ENCODE measurements at places on chromosomes 12 and 14.

DNA sequence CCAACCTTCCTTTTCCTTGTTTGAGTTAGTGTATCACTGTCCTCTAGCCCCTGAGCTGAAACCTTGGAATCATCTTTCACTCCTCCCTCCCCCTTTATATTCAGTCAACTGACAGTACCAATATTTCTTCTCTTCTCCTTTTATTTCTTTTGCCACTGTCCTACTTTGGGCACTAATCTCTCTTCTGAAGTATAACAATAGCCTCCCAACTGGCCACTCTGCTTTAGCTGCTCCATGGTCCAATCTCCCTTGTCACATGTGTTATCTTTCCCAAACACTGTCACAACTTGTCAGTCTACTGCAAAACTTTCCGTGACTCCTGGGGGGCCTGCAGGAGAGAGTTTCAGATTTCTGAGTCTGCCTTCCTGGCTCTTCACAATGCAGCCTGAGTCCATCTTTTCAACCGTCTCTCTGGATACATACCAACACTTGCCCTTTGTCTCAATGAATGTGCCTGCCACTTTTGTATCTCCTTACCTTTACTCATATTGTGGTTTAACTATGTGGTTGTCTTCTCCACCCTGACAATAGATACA, 471.2 kb downstream of the DIO2 start:
- no peak for DNase-seq

- no peak for DNase-seq
These were observed 6.3 kb downstream of the NTN4 start for GRCh38 chr12:95784286-95784685.

- peak; percentile 6 for DNase-seq
These were observed 743 bp downstream of the NDUFA12 start for GRCh38 chr12:95002754-95003153.

GRCh38 chr14:56487761-56488160, 91.8 kb upstream of the TMEM260 start:
- peak; percentile 3 for DNase-seq

GRCh38 chr12:55929306-55929791, 1.6 kb upstream of the DGKA start:
- no peak for DNase-seq

DNA sequence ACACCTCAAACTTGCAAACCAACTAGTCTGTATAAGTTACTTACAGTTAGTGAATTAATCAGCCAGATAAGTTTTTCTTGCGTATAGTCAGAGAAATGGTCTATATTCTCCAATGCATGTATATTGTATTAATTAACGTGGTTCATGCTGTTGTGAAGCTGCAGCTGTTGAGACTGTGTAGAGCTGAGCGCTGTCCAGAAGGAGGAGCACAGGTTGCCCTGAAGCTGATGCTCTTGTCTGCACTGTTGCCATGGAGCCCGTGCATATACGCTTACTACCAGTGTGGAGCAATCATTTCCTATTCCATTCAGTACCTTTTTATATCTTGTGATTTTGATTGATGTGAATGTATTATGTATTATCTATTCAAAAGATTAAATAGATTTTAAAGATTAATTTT, 74.3 kb upstream of the ARID2 start:
- DNase-seq: no peak

GRCh38 chr12:55727643-55728185, 1.1 kb downstream of the CD63 start:
- DNase-seq: peak; percentile 76

DNA sequence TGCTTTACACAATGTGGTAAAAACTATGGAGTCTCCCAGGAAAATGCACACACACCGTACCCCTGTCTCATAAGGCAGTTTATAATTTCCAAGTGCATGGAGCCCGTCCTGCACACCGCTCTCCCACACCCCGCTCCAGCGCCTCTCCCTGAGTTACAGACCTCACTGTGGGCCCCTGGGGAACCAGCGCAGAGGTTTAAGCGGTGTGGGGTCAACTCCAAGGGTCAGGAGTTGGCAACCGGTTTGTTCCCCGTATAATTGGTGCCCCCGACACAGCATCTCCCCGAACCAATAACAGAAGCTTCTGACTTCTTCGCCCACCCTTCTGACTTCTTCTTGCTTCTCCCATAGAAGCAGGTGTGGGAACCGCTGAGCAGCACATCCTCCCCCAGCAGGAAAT, 58.4 kb upstream of the DDX11 start:
- DNase-seq: no peak

DNA sequence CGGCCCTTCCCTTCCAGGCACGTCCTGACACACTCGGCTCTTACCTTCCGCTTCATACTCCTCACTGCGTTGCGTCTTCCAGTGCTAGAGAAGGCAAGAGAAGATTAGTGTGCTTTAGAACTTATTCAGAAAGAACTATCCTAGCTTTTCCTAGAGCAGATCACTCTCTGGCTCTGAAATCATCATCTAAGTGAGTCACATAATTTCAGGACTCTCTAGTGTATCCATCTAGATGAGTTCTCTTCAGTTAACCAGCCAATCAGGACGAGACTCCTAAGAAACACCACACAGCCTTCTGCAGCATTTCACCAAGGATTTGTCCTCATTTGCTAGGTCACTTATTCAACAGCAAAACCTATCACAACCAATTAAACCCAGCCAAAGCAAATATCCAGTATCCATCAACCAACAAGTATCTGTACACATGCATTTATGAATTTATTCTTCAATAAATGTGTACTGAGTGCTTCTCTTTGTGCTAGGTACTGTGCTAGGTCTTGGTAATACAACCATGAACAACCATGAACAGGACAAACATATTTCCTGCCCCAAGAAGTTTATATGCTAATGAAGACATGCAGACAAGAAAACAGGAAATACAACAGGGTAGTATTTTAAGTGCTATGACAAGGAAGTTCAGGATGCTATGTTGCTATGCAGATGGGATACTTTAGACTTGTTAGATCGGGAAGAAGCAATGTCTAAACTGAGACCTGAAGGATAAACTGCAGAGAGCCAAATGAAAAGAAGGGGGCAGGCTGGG, 52.1 kb downstream of the NIN start:
- DNase-seq: no peak

DNA sequence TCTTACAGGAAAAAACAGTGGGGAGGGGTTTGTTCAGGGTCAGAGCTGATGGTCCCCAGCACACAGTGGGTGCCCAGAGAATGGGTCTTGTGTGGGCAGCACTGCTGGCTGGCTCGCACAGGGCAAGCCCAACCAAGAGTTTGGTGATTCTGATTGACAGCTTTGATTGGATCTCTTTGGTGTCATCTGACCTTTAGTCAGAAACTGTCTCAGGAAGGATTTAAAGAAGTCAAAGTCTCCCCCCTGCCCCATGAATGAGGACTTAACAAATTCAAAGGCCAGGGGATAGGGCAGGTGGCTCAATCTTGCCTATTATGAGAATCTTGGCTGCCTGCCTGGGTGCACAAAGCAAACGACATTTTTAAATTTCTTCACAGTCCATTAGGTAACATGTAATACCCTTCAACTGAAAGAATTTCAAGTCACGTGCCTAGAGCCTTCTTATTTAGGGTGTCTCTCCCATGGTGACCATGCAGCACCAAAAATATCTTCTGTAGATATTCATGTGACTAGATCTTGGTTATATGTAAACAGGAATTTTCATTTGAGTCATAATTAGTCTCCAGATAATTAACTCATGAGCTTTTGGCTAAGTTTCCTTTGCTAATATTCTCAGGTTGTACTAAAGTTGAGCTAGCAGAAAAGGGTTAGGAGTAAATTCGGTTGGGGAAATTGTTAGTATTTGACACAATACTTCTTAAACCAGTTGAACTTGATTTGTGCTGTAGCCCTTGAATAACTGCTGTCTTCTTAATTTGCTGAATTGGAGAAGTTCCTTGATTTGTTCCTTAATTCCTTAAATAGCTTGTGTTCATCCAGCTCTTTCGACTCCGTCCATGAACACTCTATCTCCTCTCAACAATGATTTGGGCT, 54.5 kb upstream of the HECTD1 start:
- DNase-seq: peak; percentile 66

- DNase-seq: no peak
These were observed 13.2 kb upstream of the OVCH1 start for GRCh38 chr12:29510591-29511185.

GRCh38 chr12:49331380-49332222, 5.4 kb downstream of the C1QL4 start:
- DNase-seq: peak; percentile 67

- peak; percentile 97 for DNase-seq
These were observed at the start of gene ZNF140 for GRCh38 chr12:133080368-133081158. Gene ZNF140 (plus strand): TSS chr12:133080923. CDS start chr12:133081321, 398 bp downstream.

DNA sequence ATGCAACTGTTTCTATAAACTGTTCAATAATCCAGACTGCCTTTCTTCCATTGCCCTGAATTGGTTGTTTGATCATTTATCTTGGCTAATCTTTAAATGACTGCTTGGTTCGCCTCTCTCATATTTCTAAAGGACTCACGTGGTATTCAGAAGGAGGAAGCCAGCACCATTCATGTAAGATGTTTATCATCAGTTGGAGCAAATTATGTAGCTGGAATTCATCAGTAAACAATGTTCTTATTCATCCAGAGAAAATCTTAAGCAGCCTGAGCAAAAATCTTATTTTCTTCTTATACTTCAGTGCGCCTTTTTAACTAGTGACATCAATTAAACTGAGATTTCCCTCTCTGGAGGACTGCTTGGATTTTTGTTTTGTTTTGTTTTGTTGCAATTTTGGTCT, 538.7 kb upstream of the TMEM132C start:
- DNase-seq: no peak

- DNase-seq: peak; percentile 55
These were observed 17.3 kb downstream of the SLC15A5 start for GRCh38 chr12:16260206-16260605.

DNA sequence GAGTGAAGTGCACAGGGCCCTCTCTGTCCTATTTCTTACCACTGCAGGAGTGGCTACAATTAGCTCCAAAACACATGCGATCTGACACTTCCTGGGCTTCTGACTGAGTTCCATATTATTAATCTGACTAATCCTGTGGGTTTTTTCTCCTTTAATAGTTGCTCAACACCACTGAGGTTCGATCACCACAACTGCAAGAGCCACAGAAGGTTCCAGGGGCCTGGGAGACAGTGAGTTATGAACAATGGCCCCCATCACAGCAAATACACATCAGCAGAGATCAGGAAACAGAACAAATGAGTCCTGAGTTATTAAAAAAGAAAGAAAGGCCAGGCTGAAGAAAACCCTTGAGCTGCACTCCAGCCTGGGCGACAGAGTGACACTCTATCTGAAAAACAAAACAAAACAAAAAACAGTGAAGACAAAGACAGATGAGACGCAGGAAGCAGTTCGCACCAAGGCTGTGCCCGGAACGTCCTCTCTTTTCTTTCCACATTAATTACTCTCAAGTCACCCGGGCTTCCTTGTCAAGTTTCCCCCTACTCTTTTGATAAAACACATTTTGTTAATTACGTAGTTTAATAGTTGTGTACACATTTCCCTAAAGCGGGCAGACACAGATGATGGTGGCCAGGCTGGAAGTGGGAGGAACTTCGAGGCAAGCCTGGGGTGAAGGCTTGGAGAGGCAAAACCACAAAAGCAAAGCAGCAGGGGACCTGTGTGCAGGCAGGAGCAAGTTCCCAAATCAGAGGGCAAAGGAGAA, 42.7 kb downstream of the CDC42BPB start:
- peak; percentile 65 for DNase-seq

All from inflammatory macrophage treated with lipopolysaccharide for 4 hours (primary cell).